ENCODE measurements at places on chromosomes 4 and X.

DNA sequence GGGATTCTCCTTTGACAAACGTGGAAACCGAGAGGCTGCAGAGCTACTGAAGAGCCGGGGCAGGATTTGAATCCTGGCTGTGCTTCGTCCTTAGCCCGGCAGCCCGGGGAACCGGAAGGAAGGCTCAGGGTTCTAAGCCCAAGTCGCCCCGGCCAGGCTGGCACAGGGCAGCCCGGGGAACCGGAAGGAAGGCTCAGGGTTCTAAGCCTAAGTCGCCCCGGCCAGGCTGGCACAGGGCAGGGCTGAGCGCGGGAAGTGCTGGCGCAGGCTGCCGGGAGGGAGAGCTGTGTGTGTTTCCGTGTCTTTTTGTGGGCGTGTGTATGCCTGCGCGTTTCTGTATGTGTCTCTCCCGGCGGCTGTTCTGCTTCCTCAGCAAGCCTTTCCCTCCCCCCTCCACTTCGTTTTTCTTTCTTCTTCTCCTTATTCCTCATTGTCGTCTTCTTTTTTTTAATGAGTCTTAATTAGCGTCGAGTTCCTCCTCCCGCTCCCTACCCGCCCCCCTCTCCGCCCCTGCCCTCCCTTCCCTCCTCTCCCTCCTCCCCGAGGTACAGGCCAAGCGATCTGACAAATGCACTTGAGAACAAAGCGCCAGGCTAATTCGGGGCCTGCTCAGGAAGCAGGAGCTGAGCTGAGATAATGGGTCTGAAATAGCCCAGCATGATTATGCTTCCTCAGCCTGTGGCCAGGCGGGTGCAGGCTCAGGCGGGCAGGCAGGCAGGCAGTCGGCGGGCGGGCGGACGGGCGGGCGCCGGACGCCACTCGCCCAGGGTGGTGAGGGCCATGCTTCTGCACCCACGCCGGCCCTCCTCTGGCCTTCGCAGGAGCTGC is 65.9 kb downstream of the EFNB1 start:
- no peak for DNase-seq

- DNase-seq: no peak
Measured at GRCh38 chrX:52015794-52016193, 53.2 kb downstream of the MAGED4B start.

DNA sequence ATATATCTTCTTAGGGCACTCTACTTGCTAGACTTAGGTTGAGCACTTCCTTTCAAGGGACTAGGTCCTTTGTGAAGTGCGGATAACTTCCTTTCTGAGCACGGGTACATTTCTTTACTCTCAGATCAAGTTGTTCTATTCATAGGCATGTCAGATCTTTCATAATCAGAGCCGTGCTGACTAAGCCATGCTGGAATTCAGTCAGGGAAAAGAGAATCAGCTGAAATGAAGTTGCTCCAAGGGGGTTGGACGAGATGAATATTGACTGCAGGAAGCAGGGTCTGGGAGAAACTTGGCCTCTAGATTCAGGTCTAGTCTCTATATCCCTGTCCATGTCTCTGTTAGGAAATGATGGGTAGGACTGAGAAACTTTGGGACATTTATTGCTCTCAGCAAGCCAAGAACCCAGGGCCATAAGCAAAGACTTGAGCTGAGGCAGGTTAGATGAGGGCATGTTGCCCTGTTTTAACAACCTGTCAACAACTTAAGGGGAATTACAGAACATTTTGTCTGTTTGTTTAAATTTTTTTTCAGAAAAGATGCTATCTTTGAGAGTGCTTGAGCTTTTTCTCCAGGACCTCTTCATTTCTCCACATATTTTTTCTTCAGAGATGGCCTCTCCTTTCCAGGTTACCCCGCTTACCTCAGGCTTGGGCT is 28.3 kb downstream of the AREG start:
- no peak for DNase-seq

DNA sequence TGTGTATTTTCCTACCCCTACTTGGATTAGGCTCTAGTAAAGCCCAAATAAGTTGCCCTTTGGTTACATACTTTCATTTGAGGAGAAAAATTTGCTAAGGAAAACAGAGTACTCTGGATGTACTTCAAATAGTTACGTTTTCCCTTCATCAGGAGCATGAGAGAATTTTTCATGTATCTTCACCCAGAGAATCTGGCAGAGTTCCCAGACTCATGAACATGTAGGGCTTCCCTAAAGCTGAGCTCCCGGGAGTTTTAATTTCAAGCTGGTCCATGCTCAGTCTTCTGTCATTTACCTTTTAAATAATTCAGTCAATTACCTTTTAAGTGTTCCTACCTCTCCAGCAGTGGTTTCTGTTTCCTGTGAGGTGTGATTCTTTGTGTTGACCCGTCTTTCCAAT is 367.5 kb upstream of the GRID2 start:
- DNase-seq: no peak

DNA sequence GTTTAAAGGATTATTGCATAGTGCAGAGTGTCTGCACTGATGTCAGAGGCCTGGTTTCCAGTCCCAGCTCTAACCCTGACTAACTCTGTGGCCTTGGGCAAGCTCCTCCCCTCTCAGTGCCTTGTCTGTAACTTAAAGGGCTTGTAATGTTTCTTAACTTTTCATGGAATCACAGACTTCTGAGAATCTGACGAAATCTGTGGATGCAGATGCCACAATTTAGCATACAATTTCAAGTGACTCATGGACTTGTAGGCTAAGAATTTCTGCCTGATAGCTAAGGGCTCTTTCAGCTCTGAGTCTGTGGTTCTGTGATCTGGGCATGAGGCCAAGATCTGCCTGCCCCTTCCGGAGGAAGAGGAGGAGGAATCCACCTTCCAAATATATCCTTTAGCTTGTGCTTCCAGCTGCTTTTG is 236.9 kb downstream of the AR start:
- no peak for DNase-seq

DNA sequence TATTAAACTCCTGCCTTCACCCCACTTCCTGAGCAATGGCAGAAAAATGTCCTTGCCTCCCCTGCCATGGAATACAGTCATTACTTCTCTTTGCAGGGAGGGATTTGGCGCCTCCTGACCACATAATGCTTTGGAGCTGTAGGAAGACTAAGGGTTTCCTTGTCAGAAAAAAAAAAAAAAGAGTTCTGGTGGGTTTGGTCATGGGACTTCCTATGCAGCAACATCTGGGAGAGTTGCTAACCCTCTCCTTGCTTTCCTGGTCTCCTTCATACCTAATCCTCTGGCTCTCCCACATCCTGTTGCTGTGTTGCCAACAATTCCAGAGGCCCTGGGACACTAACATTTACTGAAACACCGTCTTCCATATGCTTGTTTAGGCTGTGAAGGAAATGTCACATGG is 75.1 kb upstream of the MBNL3 start:
- DNase-seq: no peak

GRCh38 chr4:184688447-184688846 is 38.9 kb downstream of the PRIMPOL start:
- no peak for DNase-seq

- DNase-seq: no peak
Measured at GRCh38 chr4:52051213-52051614, at the start of gene SPATA18. Gene SPATA18 (plus strand): TSS chr4:52051304. CDS start chr4:52051705, 401 bp downstream.

DNA sequence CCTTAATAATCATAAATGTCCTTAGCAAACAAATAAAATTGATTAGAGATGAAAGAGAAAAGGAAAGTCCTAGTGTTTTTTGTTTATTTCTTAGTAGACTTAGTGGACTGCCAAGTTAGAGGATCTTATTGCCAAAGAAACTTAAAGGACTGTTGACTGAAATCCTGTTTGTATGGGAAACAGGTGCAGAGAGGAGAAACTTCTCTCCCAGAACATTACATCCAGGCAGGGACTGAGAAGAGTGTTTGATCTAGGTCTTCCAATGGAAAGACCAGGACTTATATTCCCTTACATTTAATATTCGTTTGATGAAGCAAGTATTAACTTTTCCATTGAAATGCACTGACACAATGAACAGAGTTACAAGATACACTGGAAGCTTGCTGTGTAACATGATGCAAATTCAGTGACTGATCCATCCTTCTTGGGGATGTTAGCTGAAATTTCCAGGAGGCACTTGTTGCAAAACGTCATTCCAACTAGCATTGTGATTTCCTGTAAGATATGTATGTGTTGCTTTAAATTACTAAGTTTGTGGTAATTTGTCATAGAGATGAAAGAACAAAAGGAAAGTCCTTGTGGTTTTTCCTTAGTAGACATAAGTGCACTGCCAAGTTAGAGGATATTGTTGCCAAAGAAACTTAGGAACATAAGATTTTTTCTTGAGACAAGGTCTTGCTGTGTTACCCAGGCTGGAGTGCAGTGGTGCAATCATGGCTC is 505.6 kb downstream of the STIM2 start:
- no peak for DNase-seq

GRCh38 chrX:150332023-150332422 is 31.1 kb upstream of the MAMLD1 start:
- DNase-seq: no peak

GRCh38 chr4:3346146-3346545 is 53.3 kb downstream of the RGS12 start:
- peak; percentile 13 for DNase-seq

DNA sequence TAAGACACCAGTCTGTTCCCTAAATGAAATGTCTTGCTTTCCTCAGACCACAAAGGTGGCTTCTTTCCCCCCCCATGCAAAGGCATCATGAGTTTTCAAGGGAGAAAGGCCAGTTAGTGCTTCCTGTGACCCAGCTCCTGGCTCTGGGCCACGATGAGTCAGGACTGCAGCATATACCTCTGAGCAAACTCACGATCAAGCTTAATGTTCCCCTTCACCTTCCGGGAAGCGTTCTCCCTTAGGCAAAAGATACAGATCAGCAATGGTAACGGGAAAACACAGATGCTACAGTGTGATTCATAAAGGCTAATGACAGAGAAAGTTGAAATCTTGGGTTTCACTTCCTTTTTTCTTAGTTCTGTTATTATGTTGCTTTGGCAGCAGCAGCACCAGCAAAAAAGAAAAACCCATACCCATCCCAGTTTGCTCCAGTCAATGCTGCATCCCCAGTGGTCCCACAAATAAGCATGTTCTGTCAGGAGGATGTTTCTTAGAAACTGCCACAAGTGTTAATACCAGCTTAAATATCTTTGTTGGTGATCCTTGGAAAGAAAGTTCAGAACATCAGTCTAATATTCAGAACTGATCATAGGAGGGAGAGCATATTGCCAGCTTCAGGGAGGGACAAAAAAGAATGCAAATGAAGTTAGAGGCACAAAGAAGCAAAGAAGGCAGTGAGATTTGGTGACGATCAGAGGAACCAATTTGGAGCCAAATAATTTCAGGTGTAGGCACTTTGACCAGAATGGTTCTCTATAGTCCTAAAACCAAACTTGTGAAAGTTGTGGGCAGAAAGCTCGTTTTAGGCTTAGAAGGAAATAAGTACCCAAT is 41.2 kb downstream of the LONRF3 start:
- DNase-seq: no peak

GRCh38 chr4:47690611-47691010 is 147.3 kb downstream of the CORIN start:
- DNase-seq: no peak

GRCh38 chr4:98285676-98286075 is 24.5 kb downstream of the RAP1GDS1 start:
- no peak for DNase-seq

GRCh38 chrX:13855689-13856450 is 39.0 kb upstream of the GPM6B start:
- no peak for DNase-seq

DNA sequence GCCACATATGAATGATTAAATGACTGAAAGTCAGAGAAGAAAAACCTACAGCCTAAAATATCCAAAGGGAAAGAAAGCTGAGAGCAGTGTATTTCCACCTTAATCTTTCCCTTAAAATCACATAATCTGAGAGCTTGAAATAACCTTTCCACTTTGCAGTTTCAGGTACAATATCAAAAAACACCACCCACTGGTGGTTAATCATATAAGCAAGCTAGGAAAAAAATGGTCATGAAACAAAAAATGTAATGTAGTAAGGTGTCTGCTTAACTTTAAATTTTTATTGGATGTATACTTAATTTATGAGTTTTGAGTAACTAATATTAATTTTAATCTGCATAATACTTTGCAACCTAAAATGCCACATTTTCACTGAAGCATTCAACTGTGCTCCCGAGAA is 3.2 kb downstream of the PRDM5 start:
- DNase-seq: no peak

DNA sequence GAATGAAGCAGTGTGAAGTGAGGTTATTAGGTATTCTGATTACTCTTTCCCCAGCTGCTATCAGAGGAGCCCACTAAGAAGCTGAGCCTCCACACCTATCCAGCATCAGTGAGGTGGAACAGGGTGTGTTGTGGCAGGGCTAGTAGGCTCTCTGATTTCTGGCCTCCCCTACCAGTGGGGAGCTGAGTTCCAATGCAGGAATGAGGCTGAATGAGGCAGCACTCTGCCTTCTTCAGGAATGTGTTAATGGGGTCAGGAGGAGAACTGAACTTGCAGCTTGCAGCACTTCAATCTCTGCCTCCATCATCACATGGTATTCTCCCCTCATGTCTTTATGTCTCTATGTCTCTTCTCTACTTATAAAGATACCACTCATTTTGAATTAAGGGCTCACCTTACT is 26.9 kb downstream of the SOX3 start:
- no peak for DNase-seq

- DNase-seq: no peak
Measured at GRCh38 chr4:173413036-173413435, 14.1 kb upstream of the SCRG1 start.

GRCh38 chr4:2937986-2938385 is 25.2 kb downstream of the NOP14 start:
- DNase-seq: no peak

DNA sequence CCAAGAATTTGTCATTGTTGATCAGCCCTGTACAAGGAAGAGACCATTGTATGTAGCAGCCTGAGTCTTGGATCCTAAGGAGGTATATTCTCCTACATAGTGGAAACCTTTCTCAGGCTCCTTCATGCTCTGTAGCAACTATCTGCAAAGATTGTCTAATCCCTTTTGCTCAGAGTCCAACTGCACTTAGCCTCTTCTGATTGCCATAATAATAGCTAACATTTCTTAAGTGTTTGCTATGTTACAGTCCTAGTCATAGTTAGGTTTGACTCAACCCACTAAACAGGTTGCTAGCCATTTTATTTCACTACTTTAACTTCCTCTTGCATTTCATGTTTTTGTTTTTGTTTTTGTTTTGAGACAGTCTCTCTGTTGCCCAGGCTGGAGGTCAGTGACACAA is 50.8 kb upstream of the SLC16A2 start:
- DNase-seq: no peak

- DNase-seq: peak; percentile 54
Measured at GRCh38 chr4:102554482-102554881, 53.3 kb downstream of the NFKB1 start.

DNA sequence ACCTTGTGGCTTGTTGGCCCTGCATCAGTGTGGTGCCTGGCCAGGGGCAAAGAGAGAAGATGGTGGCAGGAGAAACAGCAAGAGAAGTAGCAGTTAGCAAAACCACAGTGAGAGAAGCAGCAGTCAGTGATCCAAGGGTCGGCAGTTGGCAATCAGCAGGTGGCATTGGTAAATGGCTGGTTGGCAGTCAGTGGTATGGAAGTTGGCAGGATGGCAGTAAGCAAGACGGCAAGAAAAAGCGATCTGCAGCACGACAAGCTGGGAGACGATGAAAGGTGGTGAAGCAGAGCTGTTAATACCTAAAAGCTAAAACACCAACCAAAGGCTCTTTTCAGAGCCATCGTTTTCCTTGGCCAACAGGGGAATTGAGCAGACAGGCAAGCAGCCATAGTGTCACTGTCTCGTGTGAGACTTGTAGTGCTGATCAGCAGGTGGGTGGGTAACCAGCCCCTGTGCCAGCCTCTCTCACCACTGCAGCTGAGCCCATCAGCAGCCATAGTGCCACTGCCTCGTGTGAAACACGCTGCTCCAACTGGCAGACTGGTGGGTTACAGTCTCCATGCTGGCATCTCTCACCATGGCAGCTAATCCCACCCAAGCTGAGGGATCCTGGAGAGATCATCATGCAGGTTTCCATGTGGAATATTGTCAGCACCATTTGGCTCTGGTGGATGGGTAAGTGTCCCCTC is 2078.4 kb downstream of the PCDH7 start:
- DNase-seq: no peak

Measured in NCI-H1930 (cell line).